Erythroblast (primary cell): ENCODE measurements at places on chromosomes 7 and 10.
A peak's percentile ranks its signal among the peaks of the same experiment; 100 is the strongest.

- DNase-seq, result no peak
These were observed 123.1 kb downstream of the CCNY start for GRCh38 chr10:35459449-35459847.

- DNase-seq, result no peak
These were observed 24.7 kb downstream of the GHRHR start for GRCh38 chr7:30988351-30989005.

DNA sequence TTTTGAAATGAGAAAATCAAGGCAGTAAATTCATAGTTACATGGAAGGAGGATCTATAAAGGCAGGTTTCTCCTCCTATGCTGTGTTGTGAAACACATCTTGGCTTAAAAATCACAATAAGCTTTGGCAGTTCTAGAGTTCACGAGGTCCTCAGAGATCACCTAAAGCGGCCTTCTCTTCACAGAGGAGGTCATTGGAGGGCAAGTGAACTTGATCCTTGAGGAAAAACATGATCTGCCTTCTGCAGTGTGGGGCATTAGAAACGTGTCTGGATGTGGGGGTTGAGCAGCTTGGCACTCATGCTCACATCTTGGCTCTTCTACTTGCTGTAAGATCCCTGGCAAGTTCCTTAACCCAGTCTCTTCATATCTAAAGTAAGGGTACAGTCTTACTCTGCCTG, 96.1 kb upstream of the BMPER start:
- no peak for DNase-seq

- DNase-seq, result no peak
These were observed 982.2 kb downstream of the REEP3 start for GRCh38 chr10:64503429-64503828.

DNA sequence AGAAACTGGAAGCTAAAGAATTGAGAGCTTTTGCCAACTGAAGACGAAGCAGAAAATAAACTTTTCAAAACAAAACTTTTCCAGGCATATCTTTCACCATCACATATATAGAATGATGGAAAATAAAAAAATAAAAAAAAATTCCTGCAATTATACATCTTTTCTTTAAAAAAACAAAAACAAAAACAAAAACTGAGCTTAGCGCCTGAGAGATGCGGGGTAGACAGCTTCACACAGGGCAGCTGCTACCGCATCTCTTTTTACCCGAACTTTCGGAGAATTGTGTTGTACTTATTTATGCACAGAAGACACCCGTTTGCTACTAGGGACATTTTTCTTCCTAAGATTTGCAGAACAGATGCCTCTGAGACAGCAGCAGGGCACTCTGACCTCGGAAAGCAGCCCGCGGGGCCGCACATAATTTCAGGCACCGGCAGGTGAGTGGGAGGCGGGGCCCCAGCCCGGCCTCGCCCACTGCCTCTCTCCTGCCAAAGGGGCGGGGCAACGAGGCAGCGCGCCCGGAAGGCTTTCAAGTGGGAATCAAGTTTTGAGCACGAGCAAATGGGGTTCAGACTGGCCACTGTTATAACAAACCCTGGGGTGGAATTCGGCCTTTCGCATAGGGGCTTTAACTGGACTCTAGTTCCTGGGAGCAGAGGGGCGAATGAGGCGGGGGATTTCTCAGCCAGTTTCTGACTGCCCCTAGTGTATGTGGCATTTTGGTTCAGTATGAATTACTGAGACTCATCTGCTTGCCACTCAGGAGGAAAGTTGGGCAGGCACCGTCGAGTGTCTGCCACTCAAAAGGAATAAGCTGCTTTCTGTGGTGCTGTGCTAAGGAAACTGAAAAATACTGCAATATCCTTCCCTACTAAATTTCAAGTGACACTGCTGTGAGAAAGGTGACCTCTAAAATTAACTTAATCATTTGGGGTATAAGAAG, 18.5 kb upstream of the FAM133B start:
- DNase-seq, result no peak

DNA sequence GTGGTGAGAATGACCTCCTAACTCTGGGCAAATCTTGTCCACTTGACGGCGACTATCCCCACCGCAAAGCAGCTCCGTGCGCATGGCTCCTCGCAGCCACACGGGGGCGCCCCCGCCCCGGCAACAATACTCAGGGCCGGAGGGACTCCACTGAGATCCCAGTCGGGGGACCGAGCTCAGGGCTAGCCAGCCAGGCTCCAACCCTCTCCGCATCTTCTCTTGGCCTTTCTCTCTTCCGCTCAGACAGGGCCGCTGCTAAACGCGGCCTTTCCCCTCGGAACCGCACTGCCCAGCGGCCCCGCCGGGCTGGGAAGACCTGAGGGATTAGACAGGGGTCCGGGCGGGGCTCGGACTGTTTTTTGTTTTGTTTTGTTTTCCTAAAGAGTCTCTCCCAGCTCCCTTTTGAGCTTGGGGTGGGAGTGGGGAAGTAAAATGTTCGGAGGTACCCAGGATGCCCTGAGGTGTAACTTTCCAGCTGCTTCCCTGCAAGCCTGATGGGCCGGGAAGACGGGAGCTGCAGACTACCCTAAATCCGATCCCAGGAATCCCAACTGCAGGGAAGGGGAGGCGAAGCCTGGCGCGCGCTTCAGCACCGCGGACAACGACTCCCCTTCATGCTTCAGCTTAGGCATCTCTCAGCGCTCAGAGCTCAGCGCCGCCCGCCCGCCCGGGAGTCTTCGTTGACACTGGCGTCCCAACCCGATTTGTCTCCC, 2.7 kb downstream of the KCNIP2 start:
- DNase-seq, result peak; percentile 87

GRCh38 chr7:2802504-2803341, 41.4 kb downstream of the GNA12 start:
- no peak for DNase-seq

DNA sequence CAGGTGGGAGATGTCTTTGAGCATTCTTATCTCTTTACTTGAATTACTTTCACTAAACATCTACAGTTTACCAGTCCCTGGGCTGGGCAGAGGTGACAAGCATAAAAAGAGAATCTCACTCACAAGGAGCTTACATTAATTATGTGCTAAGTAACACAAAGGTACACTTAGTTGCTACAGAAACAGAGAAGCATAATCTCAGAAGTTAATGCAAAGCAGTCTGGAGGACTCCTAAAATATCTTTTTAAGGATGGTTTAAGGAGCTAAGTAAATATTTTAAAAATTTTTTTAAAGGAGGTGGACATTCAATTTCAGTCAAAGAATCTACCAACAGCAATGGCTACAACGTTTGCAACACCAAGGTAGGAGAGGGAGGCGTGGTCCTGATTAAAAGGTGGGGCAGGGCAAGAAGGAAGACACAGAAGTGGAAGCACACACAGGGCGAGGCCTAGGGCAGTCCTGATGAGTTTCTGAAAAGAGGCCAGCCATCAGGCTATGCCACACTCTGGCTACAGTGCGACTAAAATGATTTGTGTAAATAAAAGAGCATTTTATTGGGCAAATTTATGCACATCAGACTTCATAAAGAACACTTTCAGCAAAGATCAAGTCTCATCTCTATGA, 5.3 kb downstream of the LARP4B start:
- no peak for DNase-seq

- DNase-seq, result peak; percentile 18
These were observed 19.5 kb downstream of the CHN2 start for GRCh38 chr7:29214056-29214455.

DNA sequence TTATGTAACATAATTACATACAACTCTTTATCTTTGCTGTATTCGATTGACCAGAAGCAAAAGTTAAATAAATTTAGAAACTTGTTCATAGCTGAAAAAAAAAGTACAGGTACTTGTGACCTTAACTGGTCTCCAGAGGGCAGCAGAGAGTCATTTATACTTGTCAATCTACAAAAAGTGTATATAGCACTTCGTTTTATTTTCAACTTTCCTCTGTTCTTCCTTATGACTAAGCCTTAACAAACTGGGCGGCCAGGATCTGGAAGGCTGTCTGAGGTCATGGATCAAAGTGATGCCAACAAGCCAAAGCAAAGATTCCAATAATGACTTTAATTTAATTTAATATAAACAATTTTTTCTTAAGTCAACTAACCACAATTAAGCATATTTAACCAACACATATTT, 29.8 kb downstream of the C10orf67 start:
- peak; percentile 81 for DNase-seq

DNA sequence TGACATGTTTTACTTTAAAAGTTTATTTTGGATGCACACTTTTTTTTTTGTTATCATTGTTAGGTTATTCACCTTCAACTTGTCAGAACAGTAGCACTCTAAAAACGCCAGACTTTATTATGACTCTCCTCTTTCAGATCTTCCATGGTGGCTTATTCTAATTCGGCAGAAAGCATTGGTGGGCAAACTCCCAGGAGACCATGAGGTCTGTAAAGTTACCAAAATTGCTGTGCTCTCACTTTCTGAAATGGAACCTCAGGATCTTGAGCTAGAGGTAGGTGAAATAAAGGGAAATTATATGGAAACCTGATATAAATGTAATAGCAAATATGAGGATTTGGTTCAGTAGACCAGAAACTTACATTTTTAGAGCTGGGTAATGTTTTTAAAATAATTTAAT, 55.6 kb downstream of the INPP5F start:
- no peak for DNase-seq

GRCh38 chr10:35203745-35204144, 77.1 kb downstream of the CREM start:
- no peak for DNase-seq

- no peak for DNase-seq
These were observed 7.5 kb downstream of the HOXA4 start for GRCh38 chr7:27123007-27123476.
